ENCODE measurements at places on chromosomes 13 and 19.

DNA sequence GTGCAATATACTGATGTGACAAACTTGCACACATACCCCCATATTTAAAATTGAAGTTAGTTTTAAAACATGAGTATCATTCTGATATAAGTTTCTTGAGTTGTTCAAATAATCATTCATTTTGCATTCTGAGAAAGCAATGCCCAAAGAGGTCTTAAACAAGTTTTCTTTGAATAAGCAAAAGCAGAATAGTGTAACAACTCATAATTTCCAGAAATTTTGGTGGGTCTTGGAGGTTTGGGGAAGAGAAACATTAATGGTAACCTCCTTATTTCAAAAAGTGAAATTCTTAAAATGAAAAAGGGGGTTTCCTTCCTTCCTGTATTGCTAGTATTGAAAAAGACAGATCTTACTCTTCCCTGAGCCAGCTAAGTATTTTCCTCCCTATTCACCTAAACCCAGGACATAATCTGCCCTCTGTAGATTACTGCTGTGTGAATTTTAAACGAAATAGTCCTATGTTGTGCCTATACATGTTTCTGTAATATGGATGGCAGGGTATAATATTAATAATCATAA is 30.4 kb downstream of the SLC25A15 start:
- no peak for DNase-seq

DNA sequence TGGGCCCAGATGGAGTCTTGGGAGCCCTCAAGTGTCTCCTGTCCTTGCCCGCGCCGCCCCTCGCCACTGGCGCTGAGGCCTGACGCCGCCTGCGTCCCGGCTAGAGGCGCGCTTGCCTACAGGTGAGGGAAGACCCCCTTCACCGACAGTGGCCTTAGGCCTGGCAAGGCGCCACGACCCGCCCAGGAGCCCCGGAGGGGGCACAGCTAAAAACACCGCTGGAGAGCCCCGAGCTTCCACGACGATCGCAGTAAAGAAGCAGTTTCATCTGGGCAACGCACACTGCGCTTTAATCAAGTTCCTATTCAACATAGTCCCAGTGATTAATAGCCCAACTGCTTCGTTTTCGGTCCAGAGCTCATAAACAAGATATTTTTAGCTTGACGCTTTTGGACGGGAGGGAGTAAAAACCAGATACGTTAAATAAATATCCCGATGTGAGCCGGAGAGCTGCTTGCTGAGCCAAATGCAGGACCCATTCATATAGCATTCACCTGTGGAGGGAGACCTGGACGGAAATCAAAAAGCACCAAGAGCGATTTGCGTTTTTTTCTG is 1.5 kb upstream of the CEBPA start:
- no peak for DNase-seq

GRCh38 chr13:20989656-20990321 is 71.6 kb downstream of the LATS2 start:
- DNase-seq: no peak

GRCh38 chr13:95509521-95510310 is 42.8 kb upstream of the CLDN10 start:
- DNase-seq: no peak

DNA sequence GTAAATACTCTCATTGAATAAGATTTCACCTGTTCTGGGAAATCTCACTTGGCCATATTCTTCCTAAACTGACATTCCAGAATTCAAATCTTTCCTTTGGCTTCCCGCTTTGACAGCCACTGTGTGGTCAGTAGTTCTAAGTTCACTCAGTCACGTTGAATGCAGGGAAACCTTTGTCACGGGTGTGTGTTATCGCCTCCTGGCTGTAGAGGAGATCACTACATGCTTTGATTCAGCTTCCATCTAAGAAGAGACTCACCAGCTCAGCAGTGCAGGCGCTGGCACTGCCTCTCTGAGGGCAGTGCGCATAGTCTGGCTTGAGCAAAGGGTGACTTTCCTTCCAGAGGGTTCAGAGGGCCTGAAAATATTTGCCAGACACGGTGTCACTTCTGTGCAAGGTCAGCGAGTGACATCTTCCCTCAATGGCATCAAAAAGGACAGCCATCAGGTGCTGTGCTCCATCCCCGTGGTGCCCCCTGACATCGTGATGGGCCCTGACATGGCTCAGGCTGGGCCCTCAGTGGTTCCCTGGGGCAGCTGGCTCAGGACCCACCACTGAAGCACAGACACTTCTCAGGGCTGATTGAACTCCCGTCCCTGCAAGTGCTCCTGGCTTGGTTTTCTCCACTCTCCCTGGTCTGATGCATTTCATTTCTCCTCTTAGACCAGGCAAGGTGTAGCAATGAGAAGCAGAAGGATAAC is 635.4 kb upstream of the ARGLU1 start:
- peak; percentile 24 for DNase-seq

- no peak for DNase-seq
These were observed 23.4 kb downstream of the FAM124A start for GRCh38 chr13:51245583-51245982.

DNA sequence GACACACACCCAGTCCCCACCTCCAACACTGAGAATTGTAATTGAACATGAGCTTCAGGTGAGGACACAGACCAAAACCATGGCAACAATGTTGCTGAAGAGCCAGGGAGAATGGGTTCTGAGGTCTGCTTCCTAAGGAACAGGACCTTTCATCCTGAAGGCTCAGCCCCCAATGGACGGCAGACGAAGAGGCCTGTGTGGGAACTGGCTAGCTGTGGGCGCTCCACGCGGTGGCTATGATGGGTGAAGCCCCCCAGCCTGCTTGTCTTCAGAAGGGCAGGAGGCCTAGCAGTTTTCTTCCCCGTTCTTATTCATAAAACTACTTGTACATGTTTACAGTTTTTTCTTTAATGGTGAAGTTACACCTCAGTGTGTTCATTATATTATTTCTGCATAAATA is 136.1 kb upstream of the SPACA7 start:
- no peak for DNase-seq

GRCh38 chr13:36096461-36097416 is 34.4 kb downstream of the DCLK1 start:
- no peak for DNase-seq

DNA sequence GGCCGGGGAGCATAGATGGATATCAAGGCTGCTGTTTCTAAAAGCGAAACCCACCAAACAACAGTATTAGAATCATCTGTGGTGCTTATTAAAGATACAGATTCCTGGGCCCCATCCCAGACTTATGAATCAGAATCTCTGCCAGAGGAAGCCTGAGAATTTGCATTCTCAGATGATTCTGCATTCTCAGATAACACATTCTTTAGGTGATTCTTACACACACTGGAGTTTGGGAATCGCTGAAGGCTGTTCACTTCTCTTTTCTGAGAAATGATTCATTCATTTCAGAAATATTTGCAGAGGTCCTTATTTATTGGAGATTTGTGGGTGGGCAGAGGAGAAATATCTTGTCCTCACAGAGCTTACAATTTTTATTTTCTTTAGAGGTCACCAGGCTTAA is 24.4 kb downstream of the ALOX5AP start:
- DNase-seq: no peak

- no peak for DNase-seq
These were observed 24.5 kb downstream of the RASL11A start for GRCh38 chr13:27295096-27295495.

DNA sequence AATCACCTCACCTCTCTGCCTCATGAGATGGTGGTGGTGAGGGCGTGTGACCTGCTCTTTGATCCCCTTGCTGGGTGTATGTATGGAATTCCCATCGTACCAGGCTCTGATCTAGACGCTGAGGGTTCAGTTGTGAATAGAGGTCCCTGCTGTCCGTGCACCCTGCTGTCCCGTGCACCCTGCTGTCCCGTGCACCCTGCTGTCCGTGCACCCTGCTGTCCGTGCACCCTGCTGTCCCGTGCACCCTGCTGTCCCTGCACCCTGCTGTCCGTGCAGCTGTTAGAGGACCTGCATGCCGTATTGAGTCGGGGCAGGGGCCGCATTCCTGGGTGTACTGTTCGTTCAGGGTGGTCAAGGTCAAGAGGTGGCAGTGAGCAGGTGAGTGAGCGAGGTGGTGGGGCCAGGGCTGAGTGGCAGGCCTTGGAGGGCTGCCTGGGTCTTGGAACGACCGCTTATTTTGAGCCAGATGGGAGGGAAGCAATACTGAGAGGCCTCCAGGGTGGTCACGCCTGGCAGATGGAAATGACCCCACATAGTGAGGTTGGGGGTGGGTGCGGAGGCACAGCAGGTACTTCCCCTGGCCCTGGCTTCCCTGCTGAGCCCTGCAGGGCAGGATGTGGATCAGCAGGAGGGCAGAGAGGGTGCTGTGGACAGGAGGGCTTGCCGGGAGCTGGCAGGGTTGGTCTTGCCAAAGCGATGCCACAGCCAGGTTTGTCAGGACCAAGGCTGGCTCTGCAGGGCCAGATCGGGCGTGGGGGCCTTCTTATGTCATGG is 4.6 kb upstream of the EPN1 start:
- no peak for DNase-seq

Data from NCI-H1048 (cell line).